Common myeloid progenitor, CD34-positive (primary cell): ENCODE measurements at places on chromosomes 2 and 18.

GRCh38 chr2:85768713-85769112 is 14.9 kb downstream of the ATOH8 start:
- no peak for DNase-seq

GRCh38 chr2:44826601-44827000 is 114.9 kb upstream of the SIX3 start:
- no peak for DNase-seq

- DNase-seq: peak; percentile 53
Observed at GRCh38 chr2:231708773-231709635, 679 bp downstream of the PTMA start.

- DNase-seq: no peak
Observed at GRCh38 chr18:79323471-79323870, 72.3 kb upstream of the NFATC1 start.
